ENCODE measurements at places on chromosomes 16 and 17.

- DNase-seq: no peak
Measured at GRCh38 chr17:65697661-65698060, 136.2 kb upstream of the AXIN2 start.

DNA sequence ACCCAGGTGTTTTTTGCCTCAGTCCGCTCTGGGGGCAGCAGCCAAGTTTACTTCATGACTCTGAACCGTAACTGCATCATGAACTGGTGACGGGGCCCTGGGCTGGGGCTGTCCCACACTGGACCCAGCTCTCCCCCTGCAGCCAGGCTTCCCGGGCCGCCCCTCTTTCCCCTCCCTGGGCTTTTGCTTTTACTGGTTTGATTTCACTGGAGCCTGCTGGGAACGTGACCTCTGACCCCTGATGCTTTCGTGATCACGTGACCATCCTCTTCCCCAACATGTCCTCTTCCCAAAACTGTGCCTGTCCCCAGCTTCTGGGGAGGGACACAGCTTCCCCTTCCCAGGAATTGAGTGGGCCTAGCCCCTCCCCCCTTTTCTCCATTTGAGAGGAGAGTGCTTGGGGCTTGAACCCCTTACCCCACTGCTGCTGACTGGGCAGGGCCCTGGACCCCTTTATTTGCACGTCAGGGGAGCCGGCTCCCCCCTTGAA lies 2.1 kb upstream of the C17orf107 start:
- DNase-seq: no peak

DNA sequence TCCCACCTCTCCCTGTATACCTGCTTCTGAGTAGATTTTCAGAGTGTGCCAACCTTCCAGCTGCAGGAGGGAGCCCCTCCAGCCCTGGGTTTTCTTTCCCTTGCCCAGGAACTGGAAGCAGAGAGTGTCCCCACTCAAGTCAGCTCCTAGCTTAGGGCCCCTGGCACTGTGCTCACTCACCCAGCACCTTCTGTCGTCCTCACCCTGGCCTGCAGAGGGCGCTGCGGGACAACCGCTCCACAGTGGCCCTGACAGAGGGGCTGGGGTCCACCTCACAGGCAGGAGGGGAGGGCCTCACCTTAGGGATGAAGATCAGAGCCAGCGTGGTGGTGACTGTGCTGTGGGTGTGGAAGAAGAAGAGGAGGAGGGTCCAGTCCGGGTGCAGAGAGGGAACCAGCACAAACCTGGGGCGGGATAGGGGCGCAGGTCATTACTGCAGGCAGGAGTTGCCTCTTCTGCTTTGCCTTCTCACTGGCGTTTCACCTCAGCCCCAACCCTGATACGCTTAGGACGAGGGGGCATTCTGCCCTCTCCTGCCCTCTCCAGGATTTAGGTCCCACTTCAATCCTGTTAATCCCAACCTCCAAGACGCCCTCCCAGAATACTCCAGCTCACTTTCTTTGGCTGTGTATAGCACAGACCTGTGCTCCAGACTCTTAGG lies 10.0 kb downstream of the GPR179 start:
- no peak for DNase-seq

GRCh38 chr17:37134050-37134449 lies 185.3 kb downstream of the AATF start:
- DNase-seq: no peak

GRCh38 chr17:50590946-50591737 lies 30.6 kb downstream of the CACNA1G start:
- DNase-seq: no peak

DNA sequence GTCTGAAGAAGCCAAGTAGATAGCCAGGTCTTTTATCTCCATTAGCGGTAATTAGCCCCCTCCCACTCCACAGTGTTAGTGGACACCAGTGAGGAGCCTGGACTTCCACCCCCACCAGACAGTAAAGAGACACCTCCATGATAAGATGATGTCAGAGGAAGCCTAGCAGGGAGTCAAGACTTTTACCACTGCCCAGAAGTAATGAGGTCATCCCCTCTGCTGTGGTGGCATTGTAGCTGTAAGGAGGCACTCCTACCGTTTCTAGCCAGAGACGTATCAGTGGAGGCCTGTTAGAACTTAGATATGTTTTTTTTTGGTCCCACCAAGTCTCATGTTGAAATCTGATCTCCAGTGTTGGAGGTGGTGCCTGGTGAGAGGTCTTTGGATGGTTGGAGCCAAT lies 38.1 kb downstream of the PIK3R5 start:
- no peak for DNase-seq

GRCh38 chr17:38898812-38899348 lies 26.5 kb upstream of the LASP1NB start:
- no peak for DNase-seq

DNA sequence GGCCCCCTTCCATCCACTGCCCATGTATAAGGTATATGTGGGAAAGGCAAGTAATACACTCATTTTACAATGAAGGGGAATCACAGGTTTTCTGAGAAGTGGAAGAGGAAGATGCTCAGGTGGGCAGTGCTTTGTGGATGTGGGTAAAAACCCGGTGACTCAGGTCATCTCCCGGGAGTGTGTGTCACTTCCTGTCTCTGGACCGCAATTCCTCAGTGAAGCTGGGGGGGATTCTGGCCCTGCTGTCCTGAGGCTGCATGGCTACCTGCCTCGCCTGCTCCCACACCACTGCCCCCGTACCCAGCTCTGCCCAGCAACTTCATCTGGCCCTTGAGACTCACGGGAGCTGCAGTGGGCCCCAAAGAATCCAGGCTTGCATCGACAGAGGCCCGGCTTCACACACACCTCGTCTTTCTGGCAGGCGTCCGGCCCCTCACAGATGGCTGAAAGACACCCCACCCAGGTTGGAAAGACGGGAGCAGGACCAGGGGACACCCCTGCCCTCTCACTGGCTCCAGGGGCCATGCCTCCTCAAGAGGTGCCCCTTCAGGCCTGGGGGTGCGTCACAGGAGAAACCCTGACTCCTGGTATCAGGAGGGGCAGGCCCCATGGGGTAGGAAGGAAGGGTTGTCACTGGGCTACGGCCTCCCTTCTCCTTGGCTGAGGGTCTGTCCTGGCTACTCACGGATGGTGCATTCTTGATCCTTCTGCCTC lies 882 bp downstream of the SCARF1 start:
- peak; percentile 32 for DNase-seq

GRCh38 chr16:49354991-49355390 lies 18.6 kb upstream of the C16orf78 start:
- no peak for DNase-seq

- no peak for DNase-seq
Measured at GRCh38 chr17:2068519-2069051, 13.7 kb downstream of the HIC1 start.

- DNase-seq: no peak
Measured at GRCh38 chr17:48613862-48614694, 1.0 kb downstream of the HOXB8 start.

DNA sequence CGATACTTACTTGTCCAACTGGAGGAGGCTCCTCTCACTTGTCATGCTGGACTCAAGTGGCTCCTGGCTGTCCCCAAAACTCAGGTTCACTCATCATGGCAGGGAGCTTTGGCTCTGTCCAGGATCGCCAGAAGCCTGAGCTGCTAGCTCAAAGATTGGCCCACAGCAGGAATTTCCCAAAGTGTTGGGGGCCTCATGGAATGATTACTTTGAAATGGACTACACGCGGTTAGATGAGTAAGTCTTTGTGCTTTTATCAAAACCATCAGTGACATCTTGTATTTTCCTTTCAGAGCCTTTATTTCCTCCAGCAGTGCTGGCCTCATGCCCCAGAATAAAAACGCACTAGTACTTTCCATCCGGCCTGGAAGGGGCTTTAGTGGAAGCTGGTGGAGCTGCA lies 29.2 kb upstream of the PHB1 start:
- DNase-seq: no peak

DNA sequence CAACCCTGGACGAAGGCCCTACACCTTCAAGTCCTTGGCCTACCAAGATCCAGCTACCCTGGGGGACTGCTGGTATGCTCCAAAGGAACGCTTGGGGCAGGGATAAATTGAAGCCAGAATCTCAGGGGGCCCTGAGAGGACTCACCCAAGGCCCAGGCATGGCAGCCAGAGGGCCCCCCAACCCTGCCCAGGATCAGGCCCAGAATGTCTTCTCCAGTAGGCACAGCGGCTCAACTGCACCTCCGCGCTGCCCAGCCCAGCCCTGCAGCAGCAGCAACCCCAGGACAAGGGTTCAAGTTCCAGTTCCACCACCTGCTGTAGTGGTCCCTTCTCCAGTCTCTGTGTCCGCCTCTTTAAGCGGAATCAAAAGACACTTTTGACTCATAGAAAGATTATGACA lies 2.2 kb downstream of the TFAP4 start:
- DNase-seq: no peak

DNA sequence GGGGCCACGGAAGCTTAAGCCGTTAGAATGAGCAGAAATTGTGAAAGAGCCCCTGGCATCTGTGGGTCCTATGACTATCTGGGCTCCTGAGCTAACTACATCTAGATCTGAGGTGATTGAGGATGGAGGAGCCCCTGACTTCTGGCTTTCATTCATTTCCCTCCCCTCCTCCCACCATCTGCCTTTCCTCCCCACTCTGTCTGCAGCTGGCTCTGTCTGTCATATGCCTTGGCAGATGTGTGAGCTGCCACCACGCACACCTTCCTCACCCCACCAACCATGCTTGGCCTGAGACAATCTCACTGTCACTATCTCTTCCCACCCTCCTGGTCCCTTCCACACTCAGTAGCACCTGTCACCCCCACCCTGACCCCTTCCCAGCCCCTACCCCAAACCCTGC lies 5.1 kb downstream of the CD300E start:
- no peak for DNase-seq

GRCh38 chr16:48123104-48123788 lies 32.5 kb downstream of the ABCC12 start:
- peak; percentile 84 for DNase-seq

GRCh38 chr16:84245956-84246678 lies 6.3 kb upstream of the KCNG4 start:
- no peak for DNase-seq

GRCh38 chr17:37322826-37323561 lies 52.8 kb upstream of the C17orf78 start:
- no peak for DNase-seq

DNA sequence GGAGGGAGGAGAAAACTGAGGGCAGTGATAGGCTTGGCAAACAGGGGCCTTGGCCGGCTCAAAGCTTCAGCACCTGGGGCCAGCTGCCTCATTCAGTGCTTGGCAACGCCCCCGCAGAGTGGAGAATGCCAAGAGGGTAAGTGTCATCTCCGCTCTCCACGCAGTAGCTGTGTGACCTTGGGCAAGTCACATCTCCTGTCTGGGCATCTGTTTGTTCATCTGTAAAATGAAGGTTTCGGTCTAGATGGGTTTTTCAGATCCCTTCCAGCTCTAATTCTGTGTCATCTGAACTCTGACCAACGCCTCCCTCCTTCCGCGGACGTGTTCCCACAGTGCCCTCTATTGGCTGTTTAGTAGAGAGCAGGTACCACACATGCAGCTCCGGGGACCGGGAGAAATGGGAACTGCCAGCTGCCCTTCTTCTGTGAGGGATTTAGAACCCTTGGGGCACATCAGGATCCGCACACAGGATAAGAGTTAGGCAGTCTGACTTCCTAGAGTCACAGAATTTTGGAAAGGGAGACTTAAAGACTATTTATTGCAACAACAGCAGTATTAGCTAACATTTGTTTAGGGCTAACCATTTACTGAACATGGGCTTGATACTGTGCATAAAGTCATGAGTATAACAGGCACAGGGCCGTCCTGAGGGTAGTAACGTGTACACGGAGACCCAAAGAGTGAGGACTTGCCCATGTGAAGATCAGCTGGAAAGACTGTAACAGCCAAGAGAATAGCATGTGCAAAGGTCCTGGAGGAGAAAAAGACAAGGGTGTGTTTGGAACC lies 26.8 kb downstream of the GP2 start:
- no peak for DNase-seq

- no peak for DNase-seq
Measured at GRCh38 chr17:17523731-17524490, 27.7 kb upstream of the RASD1 start.

DNA sequence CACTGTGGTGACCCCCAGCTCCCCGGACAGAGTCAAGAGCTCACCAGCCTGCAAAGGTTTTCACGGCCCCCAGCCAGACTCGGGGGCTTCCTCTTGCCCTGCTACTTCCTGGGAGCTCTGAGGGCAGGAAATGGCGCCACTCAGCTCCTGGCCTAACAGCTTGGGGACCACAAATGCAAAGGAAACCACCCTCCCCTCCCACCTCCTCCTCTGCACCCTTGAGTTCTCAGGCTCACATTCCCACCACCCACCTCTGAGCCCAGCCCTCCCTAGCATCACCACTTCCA lies 375 bp upstream of the SPN start:
- DNase-seq: no peak

DNA sequence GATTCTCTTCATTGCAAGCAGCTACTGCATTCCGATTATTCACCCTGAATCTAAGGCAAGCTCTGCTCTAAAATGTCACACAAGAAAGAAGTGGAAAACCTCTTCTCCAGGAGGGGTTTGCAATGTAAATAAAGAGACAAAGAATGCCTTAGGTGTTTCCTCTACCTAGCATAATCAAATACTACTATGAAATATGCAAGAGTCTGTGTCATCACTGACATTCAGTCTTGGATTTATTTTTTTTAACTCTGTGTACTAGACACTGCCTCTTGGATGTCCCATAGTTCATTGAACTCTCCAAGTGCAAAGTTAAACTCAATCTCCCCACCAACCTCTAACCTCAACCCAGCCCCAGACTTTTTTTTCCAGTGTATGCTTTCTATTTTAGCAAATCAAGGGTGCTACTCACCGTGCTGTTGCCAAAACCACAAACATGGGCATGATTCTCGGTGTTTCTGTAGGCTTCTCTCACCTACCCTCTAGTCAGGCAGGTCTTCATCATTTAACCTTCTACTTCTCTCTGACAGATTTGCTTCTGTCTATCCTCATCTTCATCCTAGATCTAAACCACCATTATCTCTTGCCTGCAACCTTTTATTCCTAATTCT lies 329.1 kb downstream of the CDH13 start:
- DNase-seq: no peak

DNA sequence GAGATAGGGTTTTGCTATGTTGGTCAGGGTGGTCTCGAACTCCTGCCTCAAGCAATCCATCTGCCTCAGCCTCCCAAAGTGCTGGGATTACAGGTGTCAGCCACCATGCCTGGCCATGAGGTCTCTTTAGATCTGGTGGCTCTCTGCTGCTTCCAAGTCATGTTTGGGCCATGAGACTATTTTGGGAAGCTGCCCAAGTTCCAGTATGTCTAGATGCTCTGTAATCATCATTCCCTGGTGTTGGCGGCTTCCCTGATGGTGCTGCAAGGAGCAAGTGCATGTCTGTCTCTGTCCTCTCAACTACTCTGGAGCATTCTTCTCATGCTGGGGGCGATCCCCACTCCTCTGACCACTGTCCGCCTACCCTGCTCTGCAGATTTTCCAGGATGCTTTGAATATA lies 6.4 kb upstream of the ODF4 start:
- no peak for DNase-seq

GRCh38 chr17:66432411-66432957 lies 130.1 kb downstream of the PRKCA start:
- DNase-seq: no peak
